ENCODE measurements at places on chromosomes 7 and 10. TPM values are rescaled to one million over a fixed set of nuclear protein-coding genes. Genes with fewer than 3 reads are reported as not detected.

GRCh38 chr10:89838044-89838615, 136.7 kb downstream of the KIF20B start:
- no peak for DNase-seq

DNA sequence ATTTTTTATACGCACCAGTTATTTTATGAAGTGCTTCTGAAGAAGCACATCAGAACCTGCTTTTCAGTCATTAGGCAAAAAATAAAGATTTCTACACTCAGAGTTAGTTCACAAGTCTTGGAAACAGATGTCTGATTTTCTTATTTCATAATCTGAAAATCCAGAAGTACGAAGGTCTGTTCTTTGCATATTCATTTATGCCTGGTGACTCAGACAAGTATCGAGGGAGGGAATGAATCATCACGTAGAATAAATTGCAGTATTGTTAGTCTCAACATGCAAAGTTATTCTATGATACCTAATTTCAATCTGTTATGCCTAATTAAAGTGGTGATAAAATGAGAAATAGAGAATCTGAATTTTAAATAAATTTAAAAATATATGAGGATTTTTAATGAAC, 113.6 kb upstream of the SEM1 start:
- DNase-seq, result no peak

PLXDC2 gene
- 13.1 TPM for total RNA-seq

DNA sequence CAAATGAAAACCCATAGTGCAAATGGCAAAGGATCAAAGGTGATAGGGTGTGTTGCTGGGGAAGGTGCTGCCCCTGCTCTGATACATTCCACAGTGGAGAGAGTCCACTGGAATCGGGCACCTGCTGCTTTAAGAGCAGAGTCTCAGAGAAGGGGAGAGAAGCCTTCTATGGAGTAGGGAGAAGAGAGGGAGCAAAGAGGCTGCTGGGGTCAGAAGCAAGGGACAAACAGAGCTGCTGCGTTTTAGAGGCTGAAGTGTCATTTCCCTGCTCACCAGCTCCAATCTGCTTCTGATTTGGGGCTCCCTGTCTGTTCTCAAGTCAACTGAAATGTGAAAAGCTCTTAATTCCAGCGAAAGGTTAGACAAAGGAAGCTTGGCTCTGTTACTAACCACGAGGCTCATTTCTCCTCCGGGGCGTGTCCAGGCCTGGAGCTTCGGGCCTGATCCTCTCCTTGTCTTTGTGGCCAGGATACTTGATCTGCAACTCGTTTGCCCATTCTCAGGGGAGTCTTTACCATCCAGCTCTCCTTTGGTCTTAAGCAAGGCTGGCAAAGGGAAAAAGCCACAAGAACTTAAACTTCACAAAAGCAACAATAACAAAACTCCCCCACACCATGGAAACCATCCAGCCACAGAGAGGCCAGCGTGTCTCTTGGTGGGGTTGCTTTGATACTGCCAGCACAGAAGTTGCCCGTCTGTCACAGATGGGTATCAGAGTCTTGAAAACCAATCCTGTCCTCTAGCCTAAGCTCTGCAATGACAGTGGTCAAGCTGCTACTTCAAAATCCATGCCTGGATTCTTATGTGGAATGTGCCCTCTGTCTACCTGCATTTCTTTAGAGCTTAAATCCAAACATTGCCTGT, 692.6 kb downstream of the SUGCT start:
- DNase-seq, result no peak

GRCh38 chr7:48046458-48046857, 11.1 kb downstream of the C7orf57 start:
- no peak for DNase-seq

ASB10 gene
- 41.4 TPM for total RNA-seq

GRCh38 chr10:122243550-122243949, 27.5 kb upstream of the BTBD16 start:
- DNase-seq, result no peak

PTPN20 gene
- total RNA-seq, result 14.3 TPM
